ENCODE measurements at places on chromosomes 16 and 17.

DNA sequence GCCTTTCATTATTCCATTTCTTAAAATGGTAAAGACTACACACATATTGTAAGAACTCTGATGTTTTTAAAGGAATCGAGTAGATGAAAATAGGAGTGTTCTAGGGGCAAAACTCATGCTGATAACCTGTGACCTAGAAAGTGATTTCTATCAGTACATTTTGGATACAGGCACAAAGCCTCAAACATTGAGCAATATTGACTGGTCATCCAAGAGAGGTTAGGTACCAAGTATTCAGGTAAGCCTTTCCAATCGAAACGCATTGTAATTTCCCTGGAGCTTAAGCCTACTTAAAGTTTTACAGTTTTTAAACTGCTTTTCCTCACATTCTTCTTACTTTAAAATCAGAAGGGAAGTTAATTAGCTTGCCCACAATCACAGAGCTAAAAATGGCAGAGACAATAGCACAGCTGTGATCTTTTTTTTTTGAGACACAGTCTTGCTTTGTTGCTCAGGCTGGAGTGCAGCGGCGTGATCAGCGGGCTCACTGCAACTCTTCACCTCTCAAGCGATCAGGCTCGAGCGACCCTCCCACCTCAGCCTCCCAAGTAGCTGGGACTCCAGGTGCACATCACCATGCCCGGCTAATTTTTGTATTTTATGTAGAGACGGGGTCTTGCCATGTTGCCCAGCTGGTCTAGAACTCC is 3.3 kb downstream of the GOT2 start:
- DNase-seq = no peak

DNA sequence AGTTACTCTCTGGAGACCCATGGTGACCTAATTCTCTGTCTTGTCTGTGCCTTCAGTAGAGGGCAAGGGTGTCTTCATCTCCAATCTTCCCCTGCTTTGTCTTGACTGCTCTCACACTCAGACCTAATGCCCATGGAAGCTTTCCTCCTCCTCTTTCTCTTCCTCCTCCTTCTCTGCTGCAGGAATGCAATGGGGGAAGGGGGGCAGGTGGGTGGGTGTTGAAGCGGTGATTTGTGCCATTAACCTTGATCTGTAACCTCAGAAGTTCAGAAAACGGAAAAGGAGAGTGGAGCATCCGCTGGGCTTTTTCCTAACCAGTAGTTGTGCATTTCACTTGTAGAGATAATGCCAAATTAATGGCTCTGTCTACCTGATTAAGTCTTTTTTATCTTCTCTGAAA is 172.3 kb upstream of the CDH11 start:
- DNase-seq = no peak

- DNase-seq = no peak
These were observed 244.1 kb downstream of the STX8 start for GRCh38 chr17:9331279-9332131.

- no peak for DNase-seq
These were observed 70.0 kb downstream of the IRX6 start for GRCh38 chr16:55393991-55394390.

DNA sequence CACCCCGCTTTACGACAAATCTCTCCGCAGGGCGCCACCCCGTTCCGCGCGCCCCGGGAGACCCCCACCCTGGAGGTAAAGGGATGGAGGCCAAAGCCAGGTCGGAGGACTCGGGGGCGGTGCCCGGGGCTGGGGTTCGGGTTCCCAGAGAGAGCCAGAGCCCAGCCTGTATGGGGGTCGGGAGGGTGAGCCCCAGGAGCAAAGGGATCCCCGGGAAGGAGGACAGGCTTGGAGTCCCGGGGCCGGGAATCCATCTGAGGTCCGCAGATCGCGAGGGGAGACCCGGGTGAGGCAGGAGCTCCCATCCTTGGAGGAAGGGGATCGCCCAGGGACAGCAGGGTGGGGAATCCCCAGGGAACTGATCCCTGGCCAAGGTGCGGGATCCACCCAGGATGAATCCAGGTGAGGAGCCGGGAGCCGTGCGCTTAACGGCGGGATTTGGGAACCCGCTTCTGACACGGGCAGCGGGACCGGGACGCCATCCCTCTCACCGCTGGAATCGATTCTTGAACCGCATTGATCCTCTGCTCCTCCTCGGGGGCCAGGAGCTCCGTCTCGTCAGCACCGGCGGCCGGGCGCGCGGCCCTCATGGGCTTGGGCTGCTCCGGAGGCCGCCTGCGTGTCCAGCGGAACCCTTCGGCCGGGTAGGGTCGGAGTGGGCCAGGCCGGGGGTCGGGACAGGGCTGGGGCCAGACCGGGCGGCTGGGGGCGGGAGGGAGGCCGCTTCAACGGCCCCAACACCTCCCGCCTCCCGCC is at the start of gene MMD:
TSS of gene MMD (minus strand) at position 657 of the 756 bp plus-strand sequence. CDS start at position 517, 140 bp downstream.
- DNase-seq = no peak

DNA sequence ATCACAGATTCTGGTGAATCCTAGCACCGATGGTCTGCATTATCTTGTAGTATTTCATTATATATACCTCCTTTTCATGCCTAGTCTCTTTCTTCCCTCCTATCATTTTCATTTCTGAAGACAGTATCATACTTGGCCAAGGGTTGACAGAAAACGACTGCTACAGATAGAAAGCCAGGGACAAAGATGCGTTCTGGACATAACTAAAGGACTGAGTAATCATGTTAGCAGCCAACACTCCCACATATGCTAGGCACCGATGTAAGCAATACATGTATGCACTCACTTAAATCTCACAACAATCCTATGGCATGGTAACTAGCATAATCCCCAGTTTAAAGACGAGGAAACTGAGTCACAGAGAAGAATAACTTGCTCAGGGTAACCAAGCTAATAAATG is 22.9 kb downstream of the RDM1 start:
- no peak for DNase-seq

GRCh38 chr17:18228176-18228682 is 2.8 kb downstream of the LLGL1 start:
- DNase-seq = no peak

DNA sequence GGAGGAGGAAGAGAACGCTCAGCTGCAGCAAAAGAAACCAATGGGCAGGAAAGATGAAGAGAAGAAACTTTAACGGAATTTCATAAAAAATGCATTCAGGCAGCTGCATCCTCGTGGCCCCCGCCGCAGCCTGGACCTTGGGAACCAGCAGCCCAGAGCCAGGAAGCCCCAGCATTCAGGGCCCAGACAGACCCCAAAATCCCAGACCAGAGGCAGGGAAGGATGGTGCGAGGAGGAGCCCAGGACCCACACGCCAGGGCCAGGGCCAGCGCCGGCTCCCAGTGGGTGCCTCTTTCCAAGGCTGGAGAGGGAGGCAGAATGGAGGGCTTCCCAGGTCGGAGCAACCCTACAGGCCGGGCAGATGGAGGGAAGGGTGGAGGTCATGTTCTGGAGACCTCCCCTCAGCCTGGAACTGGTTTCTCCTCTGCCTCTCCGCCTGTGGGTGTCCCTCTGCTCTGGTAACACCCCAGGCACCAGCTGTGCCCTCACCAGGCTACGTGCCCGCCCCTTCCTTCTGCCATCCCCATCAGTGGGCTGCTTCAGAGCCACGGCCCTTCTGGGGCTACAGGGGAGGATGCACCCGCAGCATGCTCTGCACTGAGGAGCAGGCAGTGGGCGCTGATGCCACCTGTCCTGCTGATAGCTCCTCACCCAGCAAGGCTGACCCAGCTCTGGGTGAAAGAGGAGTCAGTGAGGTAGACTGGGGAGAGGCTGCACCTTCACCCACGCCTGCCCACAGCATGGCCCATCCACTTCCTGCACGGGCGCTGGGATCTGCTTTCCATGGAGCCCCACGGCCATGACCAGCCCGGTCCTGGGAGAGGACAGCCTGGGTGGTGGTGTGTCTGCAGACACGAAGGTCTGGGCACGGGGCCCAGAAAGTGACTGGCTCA is 1.2 kb upstream of the MIF4GD start:
- DNase-seq = peak; percentile 48

DNA sequence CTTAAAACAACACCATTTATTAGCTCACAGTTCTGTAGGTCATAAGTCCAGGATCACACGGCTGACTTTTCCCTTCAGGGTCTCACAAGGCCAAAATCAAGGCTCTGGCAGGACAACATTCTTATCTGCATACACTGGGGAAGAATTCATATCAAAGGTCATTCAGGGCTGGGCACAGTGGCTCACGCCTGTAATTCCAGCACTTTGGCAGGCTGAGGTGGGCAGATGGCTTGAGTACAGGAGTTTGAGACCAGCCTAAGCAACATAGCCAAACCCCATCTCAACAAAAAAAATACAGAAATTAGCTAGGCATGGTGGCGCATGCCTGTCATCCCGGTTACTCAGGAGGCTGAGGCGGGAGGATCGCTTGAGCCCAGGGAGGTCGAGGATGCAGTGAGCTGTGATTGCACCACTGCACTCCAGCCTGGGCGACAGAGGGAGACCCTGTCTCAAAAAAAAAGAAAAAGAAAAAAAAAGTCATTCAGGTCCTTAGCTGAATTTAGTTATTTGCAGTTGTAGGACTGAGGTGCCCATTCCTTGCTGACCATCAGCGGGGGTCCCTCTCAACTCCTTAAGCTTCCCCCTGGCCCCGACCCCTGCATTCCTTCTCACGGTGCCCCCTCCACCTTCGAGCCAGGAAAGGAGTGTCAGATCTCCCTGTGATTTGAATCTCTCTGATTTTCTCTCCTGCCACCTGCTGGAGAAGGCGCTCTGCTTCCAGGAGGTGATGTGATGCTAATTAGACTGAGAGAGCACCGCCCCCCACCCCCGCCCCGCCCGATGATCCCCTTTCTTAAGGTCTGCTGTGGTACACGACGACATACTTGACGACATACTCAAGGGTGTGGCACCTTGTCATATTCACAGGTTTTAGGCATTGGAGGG is 91.8 kb upstream of the CLEC18A start:
- DNase-seq = peak; percentile 22

DNA sequence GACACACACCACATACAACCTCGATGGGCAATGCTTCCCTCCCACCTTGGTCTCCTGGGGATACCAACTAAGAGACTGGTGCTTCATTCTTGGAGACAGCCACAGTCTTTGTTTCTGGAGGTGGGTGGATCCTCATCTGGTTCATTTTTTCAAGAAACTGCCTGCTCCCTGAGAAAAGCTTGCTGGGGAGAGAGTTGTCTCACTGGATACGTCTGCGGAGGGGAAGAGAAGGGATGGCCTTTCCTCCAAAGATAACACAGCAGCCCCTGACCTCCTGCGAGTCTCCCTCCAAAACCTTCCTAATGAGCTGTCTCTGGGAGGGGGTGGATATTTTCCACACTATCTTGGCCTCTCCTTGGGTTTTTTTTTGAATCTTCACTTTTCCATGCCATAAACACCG is 221.2 kb downstream of the SOX9 start:
- no peak for DNase-seq

Data from activated T-cell treated with anti-CD3 and anti-CD28 coated beads, Interleukin-2, amount 50 U/mL, for 48 hours (primary cell).